ENCODE measurements at places on chromosomes 6 and 20.

DNA sequence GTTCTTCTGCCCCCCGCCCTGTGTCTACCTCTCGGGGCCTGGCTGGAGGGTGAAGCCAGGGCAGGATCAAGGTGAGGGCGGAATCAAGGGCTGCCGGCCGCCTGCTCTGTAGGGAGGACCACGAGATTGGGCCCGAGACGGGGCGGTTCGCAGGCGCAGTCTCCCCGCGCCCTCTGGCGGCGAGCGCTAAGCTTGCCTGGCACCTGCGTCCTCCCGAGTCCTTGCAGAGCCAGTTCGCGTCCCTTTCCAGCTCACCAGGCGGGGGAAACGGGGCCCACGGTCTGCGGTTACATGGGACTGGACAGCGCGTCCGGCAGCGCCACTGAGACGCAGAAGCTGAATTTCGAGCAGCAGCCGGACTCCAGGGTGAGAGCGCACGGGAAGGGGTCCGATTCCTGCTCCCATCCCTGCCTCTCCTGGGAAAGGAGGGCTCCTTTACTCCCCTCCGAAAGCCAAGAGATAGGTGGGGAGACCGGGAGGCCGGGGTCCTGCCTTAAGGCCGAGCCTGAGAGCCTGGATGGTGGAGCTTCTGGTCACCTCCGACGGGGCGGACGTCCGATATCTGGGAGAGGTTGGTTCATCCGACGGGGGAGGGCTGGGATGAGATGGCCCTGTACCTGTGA is 3.6 kb upstream of the MATN4 start:
- DNase-seq, result no peak

- no peak for DNase-seq
Measured at GRCh38 chr6:6931071-6932025, 176.4 kb upstream of the RREB1 start.

- no peak for DNase-seq
Measured at GRCh38 chr6:89483111-89483720, 50.3 kb downstream of the ANKRD6 start.

DNA sequence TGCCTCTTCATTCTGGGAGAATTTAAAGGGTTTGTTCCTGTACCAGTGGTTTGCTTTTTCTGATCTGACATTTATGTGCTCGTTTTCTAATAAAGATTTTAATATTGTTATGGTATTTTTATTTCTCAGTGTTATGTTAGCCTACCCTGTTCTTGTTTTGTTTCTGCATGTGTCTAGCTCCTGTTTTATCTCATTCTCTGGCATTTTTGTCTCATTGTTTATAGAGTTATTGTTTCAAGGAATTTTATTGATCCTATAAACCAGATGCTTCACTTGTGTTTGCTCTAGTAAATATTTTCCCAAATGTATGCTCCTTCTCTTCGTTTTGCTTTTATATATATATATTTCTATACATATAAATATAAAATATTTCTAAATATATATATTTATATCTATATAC is 152.8 kb downstream of the PLCB1 start:
- no peak for DNase-seq

DNA sequence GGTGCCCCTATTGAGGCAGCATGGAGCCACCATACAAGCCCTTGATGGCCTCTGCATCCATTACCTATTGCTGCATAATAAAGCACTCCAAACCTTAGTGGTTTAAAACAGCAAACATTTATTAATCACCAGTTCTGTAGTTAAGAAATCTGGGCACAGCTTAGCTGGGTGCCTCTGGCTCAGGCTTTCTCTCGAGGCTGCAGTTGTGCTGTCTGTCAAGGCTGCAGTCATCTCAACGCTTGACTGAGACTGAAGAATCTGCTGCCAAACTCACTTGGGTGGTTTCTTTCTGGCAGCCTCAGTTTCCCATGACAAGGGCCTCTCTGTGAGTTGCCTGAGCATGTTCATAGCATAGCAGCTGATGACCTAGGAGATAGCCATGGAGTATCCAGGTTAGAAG is 207.4 kb upstream of the LRFN2 start:
- no peak for DNase-seq

- DNase-seq, result no peak
Measured at GRCh38 chr6:39260456-39260855, 31.2 kb upstream of the KCNK5 start.

Data from ascending aorta (tissue), 2 donors.